ENCODE measurements at places on chromosomes 5 and 9. TPM values are rescaled to one million over a fixed set of nuclear protein-coding genes. Genes with fewer than 3 reads are reported as not detected.

GRCh38 chr5:16531063-16531648, 65.6 kb upstream of the ZNF622 start:
- no peak for DNase-seq

DNA sequence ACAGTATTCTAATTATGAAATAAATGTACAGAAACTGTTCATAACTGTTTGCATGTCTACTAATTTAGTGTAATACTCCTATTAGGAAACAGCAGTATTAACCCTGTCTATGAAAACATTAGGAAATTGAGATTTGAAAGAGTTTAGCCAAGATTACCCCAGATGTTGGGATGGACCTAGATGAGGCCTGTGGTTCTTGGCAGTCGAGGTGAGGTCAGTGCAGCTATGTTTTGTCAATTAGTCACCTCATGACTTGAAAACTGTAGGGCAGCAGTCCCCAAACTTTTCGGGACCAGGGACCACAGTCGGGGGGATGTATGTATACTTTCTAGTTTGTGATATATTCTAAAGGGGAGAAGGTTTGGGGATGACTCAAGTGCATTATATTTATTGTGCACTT, 4.7 kb downstream of the LNPEP start:
- no peak for DNase-seq

DNA sequence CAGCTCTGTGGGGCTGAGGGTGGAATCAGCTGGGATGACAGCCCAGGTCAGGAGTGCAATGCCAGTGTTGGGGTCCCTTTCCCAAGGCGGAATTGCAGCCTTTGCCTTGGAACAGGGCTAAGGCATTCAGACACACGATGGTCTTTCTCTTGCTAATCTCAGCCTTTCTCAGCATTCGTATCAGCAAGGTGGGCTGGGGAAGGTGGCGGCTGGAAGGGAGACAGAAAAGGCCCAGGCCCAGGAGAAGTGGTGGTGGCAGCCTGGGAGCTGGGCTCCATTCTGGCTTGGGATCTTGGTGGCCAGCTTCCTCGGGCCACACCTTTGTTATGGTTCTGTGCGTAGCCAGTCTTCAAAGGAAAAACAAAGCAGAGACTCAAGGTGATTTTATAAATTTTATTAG, 1.1 kb upstream of the ARHGEF28 start:
- no peak for DNase-seq

GRCh38 chr5:180648658-180649296, 623 bp downstream of the FLT4 start:
- no peak for DNase-seq

GRCh38 chr5:3056866-3057265, 305.4 kb upstream of the IRX2 start:
- no peak for DNase-seq

DNA sequence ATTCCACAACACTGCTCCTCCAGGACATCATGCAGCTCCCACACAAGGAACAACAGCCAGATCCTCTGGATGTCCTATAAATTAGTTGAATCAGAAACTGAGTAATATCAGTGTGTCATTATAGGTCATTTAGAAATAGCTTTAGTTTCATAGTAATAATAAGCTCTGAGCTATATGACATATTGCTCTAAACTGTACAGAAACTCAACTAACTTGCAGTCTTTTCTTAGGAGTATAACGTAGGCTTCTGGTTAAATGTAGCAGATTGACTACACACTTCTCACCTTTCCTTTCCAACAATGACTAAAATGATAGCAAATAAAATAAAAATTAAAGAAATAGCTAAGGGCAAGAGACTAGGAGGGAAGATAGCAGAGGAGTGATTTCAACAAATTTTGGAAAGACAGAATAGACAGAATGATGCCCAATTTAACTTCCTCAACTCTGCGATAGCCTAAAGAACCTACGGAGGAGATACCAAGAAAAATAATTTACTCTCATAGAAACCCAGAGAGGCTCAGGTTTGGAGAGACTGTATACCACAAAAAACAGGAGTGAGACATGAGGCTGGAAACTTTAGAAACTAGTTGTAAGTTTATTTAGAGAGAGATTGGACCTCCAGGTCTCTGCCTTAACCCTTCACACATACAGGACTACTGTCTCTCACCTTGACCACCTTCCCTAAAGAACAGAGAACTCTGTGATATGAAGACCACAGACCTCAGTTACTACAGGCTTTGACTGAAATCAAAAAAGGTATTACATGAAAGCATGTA, 193.7 kb downstream of the TSSK1B start:
- DNase-seq, result no peak

DNA sequence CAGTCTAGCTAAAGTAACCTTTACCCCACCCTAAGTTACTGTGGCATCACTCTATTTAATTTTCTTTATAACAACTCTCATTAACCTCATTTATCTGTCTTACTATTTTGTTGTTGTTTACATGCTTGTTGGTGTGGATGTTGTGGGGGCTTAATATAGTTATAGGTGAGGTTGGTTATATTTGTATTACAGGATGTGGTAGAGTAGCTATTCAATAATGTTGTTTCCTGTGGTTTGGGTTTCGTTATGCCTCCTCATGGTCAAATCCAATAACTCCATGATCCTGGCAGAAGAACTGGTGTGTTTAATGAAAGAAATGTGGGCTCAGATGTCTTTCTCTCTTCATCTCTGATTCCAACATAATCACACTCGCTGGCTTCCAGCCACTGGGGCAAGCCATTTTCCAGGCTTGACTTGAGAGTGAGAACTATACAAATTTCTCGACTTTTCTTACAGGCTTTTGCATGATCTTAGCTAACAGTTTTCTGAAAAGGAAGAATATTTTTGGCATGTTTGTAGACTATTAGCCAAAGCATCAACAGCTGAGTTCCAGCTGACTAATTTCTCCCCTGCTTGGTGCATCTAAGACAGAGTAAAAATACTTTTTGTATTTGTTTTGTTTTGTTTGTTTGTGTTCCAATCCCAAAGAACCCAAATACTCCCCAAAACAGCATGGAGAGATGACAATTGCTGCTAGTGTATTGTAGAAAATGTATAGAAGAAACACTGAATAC, 303.7 kb upstream of the PAPPA start:
- DNase-seq, result no peak

GRCh38 chr9:120464176-120464886, 115.6 kb downstream of the CDK5RAP2 start:
- no peak for DNase-seq

GRCh38 chr9:87029905-87030304, 82.6 kb upstream of the GAS1 start:
- DNase-seq, result no peak

GRCh38 chr5:109853377-109853776, 163.7 kb downstream of the MAN2A1 start:
- no peak for DNase-seq

GRCh38 chr9:35464141-35465025, 25.5 kb upstream of the RUSC2 start:
- DNase-seq, result no peak

- DNase-seq, result no peak
Measured at GRCh38 chr9:99286536-99286935, 64.5 kb downstream of the SEC61B start.

GRCh38 chr5:31964007-31964360, 210.1 kb downstream of the GOLPH3 start:
- DNase-seq, result no peak

GRCh38 chr9:129884220-129885017, 49.2 kb downstream of the USP20 start:
- DNase-seq, result peak; percentile 99

DNA sequence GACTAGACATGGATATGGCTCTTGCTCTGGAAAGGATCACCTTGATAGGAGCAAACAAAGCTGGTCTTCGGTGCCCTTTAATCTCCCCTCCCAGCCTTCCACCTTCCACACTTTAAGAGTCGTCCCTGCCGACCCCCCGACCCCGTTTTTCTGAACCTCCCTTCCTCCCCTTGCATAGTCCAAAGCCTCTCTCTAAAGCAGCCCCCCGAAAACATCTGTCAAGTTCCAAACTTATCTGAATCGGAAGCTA, 423 bp upstream of the NUP214 start:
- DNase-seq, result peak; percentile 46

DNA sequence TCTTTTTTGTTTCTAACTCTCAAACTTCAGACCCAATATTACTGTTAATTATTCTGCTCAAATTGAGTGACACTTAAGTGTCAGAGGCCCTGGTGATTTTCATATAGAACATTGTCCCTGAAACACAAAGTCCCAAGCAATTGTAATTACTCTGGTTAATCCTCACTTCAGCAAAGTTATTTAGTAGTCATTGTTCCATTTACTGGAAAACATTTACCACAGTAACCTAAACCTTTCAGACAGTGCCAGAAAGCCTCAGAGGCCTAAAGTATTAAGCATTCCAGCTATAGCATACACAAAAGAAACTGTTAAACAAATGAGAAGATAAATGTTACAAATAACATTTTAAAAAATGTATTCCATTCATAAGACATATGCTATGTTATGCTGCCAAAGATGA, 237.2 kb upstream of the CDH6 start:
- DNase-seq, result no peak

DNA sequence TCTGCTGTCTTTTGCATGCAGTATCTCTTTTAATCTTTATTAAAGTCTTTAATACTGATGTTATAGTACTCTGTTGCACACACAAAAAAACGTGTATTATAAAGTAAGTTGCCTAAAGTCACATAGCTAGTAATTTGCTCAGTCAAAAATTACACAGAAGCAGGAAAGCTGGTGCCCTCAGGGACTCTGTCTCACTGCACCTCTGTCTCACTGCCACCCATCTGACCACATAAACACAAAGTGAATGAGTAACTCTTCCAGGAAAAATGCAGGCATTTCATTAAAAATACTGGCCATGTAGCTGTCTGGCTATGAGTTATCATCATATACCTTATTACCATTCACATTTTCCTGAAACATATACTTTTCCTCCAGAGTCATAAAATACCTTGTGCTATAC, 591.7 kb downstream of the CSNK1G3 start:
- DNase-seq, result no peak

DNA sequence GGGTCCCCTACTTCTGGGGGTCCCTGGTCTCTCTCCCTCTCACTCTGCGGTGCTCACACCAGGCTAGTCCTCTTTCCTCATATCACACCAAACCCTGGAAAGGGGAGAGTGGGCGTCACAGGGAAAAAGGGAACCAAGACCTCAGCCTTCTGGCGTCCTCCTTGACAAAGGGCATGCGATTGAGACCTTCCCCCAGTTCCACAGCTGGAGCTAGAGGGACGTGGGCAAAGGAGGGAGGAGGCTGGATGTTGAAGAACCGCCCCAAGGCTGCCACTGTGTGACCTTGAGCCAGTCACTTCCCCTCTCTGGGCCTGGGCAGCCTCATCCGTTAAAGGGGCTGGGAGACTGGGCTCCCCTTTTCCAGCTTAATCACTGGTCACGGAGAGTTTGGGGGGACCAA, 18.5 kb upstream of the TOR2A start:
- DNase-seq, result no peak

GRCh38 chr5:16544607-16545374, 72.0 kb downstream of the RETREG1 start:
- no peak for DNase-seq

- no peak for DNase-seq
Measured at GRCh38 chr9:28363151-28363562, 789.9 kb upstream of the C9orf72 start.

GRCh38 chr5:159990506-159990905, 18.4 kb upstream of the TTC1 start:
- no peak for DNase-seq

GRCh38 chr9:4393806-4394523, 94.1 kb upstream of the GLIS3 start:
- DNase-seq, result no peak

- no peak for DNase-seq
Measured at GRCh38 chr5:1834721-1835429, 33.7 kb downstream of the NDUFS6 start.

- no peak for DNase-seq
Measured at GRCh38 chr5:74153255-74153790, 487.2 kb downstream of the ENC1 start.

DNA sequence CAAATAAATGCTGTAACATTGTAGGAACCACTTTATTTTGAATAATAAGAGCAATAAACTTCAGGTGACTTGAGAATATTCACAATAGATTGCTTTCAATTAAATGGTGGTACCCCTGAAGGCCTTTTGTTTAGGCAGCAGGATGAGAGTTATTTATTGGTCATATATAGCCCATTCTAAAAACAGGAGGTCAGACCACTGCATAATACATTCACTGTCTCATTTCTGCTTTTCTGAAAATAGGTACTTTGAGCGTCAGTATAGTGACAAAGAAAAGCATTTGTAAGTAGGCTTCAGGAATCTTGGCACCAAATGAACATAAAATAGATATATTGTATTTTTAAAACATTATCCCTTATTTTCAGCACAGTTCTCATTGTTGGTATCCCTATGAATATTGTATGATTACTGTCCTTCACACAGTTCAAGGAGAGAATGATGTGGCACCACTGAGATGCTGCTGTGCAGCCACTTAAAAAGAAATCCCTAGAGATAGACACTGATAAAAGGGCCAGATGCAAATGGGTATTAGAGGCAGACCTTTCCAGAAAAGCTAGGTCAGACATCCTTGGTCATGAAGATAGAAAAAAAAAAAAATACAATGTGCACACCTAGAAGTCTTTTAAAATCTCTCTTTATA, 381.8 kb upstream of the ST8SIA4 start:
- DNase-seq, result no peak

- DNase-seq, result no peak
Measured at GRCh38 chr5:105803431-105803830, 1867.3 kb downstream of the EFNA5 start.

GRCh38 chr5:118891252-118891651, 97.1 kb downstream of the DTWD2 start:
- DNase-seq, result no peak

GRCh38 chr5:55021410-55021809, 2.6 kb upstream of the GZMK start:
- DNase-seq, result no peak

DNA sequence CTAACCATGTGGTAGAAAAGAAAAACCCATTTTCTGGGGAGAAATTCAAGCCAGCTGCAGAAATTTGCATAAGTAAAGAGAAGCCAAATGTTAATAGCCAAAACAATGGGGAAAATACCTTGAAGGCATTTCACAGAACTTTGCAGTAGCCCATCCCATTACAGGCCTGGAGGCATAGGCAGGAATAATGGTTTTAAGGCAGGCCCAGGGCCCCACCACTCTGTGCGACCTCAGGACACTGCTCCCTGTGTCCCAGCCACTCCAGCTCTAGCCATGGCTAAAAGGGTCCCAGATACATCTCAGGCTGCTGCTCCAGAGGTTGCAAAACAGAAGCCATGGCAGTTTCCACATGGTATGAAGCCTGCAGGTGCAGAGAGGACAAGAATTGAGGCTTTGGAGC, 253.3 kb downstream of the CTNND2 start:
- DNase-seq, result no peak

Gene NR6A1
- total RNA-seq, result 0.44 TPM

Gene SLC6A3
- total RNA-seq, result 0.07 TPM

Gene PIP5KL1
- 2.6 TPM for total RNA-seq

Gene CDX1
- total RNA-seq, result not detected

Gene NDOR1
- 50.1 TPM for total RNA-seq

Gene CDKN2A
- 16.9 TPM for total RNA-seq

Gene SLC45A2
- total RNA-seq, result 0.21 TPM

Gene IFNA13
- not detected for total RNA-seq

Gene TEX48
- total RNA-seq, result 0.73 TPM
